ENCODE measurements at places on chromosomes 11 and 22.

- DNase-seq: no peak
Measured at GRCh38 chr11:75554258-75555022, 7.6 kb upstream of the SERPINH1 start.

GRCh38 chr22:20664594-20664959 lies 109.3 kb upstream of the SERPIND1 start:
- DNase-seq: no peak

DNA sequence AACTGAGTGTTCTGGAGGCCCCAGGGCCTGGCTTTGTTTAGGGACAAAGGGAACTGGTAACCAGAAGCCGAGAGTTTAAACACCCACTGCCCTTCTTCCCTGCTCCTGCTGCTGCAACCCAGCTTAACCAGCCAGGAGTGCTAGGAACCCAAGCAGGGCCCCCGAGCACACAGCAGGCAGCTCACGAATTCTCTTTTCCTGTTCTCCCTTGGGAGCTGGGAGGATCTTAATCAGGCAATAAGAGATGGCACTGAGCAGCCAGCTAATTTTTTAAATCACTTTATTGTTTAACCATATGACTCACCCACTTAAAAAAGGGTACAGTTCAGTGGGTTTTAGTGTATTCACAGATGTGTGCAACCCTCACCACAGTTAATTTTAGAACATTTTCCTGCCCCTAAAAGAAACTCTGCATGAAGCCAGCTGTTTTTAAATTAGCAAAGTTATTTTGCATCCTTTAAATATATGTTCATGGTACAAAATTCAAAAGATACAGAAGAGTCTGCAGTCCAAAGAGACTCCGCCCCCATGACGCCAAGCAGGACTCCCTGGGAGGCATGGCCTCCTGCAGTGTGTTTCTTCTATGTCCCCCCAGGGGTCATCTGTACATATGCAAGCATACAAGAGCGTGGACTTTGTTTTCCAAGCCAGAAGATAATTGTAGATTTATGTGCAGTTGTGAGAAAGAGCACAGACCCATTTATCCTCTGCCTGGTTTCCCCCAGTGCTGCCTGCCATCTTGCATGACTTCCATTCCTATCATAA lies 18.9 kb upstream of the PPP6R3 start:
- DNase-seq: no peak

DNA sequence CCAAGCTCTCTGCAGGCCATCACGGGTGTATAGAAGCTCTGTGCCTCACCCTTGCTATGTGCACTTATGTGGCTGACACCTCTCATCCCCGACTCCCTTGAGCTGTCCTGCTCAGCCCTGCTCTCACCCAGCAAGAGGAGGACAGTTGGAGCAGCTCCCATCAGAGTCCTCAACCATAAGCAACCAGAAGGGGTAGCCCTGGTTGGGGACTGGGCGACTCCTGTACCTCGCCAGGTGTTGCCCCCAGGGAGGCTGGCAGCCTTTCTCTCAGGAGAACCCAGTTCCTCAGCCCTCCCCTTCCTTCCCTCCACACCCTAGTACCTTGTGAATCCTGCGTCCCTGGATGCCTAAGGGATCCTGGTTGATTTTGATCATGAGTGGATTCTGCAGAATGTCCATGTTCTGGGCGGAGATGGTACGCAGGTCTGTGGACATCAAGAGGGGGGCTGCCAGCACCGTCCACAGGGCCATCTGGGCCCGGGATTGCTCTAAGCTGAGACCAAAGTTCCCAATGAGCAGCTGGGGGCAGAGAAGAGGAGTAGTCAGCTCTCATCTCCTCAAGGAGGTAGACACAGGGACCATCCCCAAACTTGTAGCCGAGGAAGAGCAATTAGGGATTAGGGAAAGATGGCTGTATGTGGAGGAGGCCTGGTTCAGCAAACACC lies 8.0 kb downstream of the NAGA start:
- no peak for DNase-seq

DNA sequence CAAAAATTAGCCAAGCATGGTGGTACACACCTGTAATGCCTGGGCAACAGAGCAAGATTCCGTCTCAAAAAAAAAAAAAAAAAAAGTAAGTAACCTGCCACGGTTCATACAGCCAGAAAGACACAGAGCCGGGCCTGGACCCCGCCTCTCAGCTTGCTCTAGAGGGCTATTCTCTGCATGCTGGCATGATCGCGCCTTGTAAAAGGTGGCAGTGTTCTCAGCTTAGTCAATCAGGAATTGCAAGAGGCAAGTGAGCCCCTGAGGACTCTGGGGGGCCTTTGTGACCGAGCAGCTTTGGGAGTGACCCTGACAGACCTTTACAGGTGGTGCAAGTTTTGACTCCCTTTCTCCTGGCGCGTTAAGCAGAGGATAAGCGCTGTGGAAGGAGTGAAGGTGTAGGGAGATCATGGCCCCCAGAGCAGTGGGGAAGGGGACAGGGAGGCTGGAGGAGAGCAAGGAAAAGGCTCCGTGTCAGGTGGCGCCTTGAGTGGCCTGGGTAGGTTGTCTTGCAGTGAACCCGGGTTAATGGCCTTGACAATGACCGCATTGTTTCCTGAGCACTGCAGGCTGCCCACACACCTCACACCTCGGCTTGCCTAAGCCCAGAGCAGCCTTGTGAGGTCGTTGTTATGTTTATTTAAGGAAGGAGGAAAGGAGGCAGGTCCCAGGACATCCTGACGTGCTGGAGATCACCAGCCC lies 48.9 kb downstream of the CDPF1 start:
- DNase-seq: peak; percentile 8

DNA sequence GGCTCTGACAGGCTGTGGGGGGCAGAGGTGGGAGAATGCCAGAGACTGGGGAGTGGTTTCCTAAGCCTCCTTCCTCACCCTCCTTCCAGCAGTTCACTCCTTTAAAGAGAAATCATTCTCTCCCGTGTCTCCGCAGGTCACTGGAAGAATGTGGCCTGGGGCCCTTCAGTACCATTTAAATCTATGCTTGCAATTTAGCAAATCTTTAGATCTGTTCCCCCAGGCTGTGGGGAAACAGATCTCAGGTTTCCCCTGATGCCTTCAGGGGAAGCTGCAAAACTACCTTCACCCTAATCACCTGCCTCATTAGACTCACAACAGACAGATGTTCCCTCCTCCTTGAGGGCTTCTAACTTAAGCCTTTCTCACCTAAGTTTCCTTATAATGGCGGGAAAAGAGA lies 55.3 kb downstream of the KIRREL3 start:
- DNase-seq: no peak

GRCh38 chr22:29152045-29152953 lies 53.4 kb upstream of the EMID1 start:
- DNase-seq: peak; percentile 22

DNA sequence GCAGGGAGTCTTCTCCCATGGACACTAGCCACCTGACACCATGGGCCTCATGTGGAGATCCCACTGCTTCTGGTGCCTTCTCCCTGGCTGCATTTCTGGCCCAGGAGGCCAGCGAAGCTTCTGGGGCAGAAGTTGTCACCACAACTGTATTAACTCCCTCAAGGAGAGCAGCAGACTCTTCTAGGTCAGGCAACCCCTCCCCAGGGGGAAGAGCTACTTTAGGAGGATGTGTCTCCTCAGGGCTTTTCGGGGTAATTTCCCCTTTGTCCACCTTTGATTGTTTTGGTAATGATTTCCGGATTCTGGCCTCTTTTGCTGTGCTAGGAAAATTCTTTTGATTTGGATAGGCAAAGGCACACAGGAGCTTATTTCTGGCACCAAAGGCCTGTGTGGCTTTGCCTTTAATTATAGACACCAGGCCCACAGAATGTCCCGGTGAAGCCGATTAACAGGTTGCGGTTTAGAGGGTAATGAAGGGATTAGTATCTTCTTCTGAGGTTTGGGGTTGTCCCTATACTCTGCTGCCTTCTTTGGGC lies 8.9 kb upstream of the UCP2 start:
- DNase-seq: no peak

GRCh38 chr22:32618441-32619140 lies 144.0 kb downstream of the FBXO7 start:
- no peak for DNase-seq

DNA sequence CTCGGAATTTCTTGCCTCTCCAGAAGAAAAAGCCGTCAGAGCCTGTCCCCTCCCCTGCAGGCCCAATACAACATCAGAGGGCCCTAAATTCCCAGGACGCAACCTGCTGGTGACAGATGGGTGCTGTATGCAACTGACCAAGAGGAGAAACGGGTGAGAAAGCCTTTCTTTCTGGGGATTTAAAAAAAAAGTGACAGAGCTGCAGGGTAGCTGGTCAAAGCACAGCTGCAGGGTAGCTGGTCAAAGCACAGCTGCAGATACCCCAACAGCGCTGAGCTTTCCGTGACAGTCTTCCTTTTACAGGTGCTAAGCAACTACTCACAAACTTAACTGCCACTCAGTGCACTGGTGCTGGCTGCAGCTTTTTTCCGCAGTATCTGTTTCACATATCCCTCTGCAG lies 17.8 kb downstream of the AP1B1 start:
- DNase-seq: peak; percentile 74

GRCh38 chr11:76495019-76495418 lies 50.2 kb downstream of the EMSY start:
- no peak for DNase-seq

GRCh38 chr11:128388206-128388815 lies 199.0 kb downstream of the ETS1 start:
- no peak for DNase-seq

DNA sequence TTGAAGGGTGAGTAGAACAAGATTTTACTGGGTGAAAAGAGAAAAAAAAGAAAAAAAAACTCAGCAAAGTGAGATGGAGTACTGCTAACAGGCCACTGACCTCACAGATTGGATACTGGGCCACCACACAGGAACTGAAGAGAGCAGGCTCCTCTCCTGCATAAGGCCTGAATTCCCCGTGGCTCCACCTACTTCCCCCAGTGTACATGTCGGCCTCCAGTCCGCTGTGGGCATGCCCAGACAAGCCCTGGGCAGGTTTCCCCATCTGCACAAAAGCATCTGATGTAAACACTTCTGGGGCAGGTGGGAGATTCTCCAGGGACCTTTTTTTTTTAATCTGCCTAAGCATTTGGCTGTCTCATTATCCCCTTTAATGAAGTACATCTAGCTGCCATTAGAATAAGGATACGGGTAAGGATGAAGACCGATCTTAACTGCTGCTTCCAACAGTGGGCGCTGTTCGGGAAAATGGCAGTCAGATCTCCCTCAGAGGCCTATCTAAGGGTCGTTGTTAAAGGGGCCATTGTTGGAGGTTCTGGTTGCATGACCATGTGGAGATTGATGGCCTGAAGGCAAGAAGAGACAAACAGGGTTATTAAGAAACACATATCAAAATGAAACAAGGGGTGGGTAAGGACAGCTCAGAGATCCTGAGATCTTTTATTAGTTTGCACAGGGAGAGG lies 48.5 kb downstream of the MS4A13 start:
- DNase-seq: no peak

- DNase-seq: no peak
Measured at GRCh38 chr11:70434813-70435278, 36.5 kb downstream of the CTTN start.

DNA sequence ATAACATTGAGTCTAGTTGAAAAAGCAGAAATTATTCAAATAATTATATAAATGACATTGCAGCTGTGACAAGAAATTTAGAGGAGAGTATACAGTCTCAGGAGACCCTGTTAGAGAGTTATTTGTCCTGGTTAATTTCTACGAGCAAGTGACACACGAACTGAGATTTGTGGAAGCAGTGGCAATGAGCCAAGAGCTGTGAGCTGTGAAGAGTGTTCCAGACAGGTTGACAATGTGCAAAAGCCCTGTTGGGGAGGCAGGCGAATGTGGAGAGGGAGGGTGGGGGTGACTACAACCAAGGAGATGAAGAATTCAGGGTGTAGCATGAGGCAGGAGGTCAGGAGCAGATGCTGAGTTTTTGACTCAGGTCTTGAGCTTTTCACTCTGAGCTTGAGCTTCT lies 620.2 kb upstream of the TENM4 start:
- DNase-seq: no peak

DNA sequence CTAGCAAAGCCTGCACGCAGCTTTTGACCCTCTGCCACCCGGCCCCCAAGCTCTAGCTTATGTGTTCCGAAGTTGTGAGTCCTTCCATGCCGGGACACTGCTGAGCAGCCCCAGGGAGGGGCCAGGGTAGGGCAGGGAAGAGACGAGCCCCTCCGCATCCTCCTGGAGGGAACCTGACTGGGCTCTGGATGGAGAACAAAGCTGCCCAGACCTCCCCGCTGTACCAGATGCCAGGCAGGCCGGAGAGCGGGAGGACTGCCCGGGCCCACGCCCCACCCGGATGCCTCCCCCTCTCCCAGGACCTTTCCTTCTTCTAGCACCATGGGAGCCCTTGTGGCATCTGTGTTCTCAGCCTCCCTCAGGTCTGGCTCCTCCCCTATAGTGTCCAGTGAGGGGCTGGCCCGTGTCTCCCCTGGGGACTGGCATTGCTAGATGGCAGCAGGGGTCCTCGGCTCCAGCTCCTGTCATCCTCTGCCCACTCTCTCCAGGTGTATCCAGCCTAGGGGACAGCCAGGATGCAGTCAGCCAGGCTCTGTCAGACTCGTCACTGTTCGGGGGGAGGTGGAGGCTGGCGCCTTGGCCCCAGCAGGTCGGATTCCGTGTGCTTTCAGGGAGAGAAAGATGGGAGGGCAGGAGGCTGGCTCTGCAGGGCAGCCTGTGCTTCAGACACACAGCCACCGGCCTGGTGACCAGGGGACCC lies 46.1 kb downstream of the ALX4 start:
- DNase-seq: no peak

DNA sequence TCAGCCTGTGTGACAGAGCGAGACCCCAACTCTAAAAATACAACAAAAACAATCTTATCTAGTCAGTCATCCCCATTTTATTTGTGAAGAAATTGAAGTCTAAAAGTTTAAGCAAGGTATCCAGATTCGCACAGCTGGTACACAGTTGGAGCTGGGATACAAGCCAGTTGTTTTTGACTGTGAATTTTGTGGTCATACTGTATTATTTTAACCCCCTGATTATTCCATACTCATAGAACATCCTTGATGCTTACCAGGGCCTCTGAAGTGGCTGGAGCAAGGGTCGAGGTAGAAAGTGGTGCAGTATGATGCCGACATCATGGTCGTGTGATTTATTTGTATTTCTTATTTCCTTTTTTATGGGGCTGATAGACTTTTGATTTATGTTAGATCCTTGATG lies 50.0 kb downstream of the BID start:
- no peak for DNase-seq

GRCh38 chr11:111414936-111415335 lies 35.9 kb upstream of the POU2AF1 start:
- DNase-seq: peak; percentile 17

- no peak for DNase-seq
Measured at GRCh38 chr22:34814260-34815025, 251.5 kb upstream of the ISX start.

GRCh38 chr11:86803136-86804045 lies 3.0 kb downstream of the PRSS23 start:
- no peak for DNase-seq

GRCh38 chr11:60765355-60765754 lies 8.7 kb downstream of the MS4A15 start:
- DNase-seq: no peak

- DNase-seq: no peak
Measured at GRCh38 chr11:35909511-35910265, 34.2 kb upstream of the LDLRAD3 start.

- no peak for DNase-seq
Measured at GRCh38 chr11:128940603-128941002, 2.1 kb downstream of the TP53AIP1 start.

- no peak for DNase-seq
Measured at GRCh38 chr22:32572741-32573500, 98.3 kb downstream of the FBXO7 start.

Data from Caco-2 (cell line).